Activated B cell treated with CpG ODN at 0.5 μM for 24 hours (primary cell): ENCODE measurements at places on chromosomes 12 and 14. TPM values are rescaled to one million over a fixed set of nuclear protein-coding genes. Genes with fewer than 3 reads are reported as not detected.

The GCH1 gene
- total RNA-seq, result 15.5 and 17.2 TPM in 2 replicates

The PLA2G1B gene
- total RNA-seq, result not detected in 2 replicates

The KRT83 gene
- not detected in 2 replicates for total RNA-seq

DNA sequence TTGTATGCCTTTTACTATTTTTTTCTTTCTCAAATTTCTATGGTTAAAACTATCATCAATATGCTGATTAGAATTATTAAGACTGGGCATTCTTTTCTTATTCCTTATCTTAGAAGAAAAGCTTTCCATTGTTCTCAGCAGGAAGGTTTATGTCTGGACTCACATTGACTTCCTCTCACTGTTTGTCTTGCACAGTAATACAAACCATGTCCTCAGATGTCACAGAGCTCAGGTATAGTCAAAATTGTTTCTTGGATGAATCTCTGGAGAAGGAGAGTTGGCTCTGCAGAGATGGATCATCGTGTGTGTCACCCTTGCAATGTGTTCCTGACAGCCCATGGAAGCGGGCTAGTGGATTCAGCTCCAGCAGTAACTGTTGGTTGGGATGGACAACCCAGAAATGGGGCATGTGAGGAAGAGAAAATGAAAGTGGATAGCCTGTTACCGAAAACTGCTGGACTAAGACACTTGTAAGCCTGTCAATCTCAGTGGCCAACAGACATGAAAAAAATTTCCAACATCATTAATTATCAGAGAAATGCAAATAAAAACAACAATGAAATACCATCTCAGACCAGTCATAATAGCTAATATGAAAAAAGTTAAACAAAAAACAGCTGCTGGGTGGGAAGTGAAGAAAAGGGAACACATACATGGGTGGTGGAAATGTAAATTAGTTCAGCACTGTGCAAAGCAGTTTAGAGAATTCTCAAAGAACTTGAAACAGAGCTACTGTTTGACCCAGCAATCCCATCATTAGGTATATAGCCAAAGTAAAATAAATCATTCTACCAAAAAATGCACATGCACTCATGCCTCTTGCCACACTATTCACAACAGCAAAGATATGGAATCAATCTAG is 967.8 kb downstream of the TMEM121 start:
- H3K36me3 ChIP-seq, result no peaks in the 10 kb centered on the region
- H3K27me3 ChIP-seq, result no peaks in the 10 kb centered on the region
- H3K4me1 ChIP-seq, result peaks cover 20% of the 10 kb centered on the region
- peak overlapping the region; percentile 84 for H3K4me3 ChIP-seq

- H3K4me1 ChIP-seq, result no peaks in the 10 kb centered on the region
- no peak for DNase-seq
- no peak overlapping the region for H3K27ac ChIP-seq
- no peaks in the 10 kb centered on the region for H3K27me3 ChIP-seq
- no peaks in the 10 kb centered on the region for H3K36me3 ChIP-seq
These were observed 69.3 kb upstream of the SCN8A start for GRCh38 chr12:51521554-51522276.

DNA sequence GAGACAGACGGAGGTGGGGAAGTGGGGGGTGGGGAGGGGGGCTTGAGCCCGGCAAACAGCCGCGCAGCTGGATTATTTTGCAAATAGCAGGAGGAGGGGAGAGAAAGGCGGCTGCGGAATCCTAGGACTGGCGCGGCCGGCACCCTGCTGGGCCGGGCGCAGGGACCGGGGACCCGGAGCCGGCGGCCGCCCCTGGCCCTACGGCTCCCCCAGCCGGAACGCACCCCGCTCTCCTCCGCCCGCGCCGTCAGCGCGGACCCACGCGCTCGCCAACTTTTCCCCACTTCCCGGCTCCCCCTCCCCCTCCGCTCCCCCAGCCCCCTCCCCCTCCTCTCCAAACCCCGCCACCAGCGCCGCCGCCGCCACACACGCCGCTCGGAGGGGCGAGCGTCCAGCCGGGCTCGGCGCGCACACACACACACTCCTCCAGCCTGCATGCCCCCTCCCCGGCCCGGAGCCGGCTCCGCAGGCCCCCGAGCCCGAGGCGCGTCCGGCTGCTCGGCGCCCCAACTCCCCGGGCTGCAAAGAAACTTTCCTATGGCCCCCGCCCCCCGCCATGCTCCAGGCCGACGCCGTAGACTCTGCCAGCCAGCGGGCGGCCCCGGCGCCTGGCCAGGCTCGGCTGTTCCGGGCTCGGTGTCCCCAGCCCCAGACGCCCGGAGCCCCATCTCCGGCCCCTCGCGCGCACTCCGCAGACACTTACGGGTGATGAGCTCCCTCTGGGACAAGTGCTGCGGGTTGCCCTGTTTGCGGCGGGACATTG is 1.4 kb downstream of the BCL11B start:
- H3K27me3 ChIP-seq, result peaks cover 64% of the 10 kb centered on the region
- no peaks in the 10 kb centered on the region for H3K36me3 ChIP-seq
- H3K4me1 ChIP-seq, result peaks cover 37% of the 10 kb centered on the region
- no peak overlapping the region for H3K27ac ChIP-seq
- DNase-seq, result no peak
- no peak overlapping the region for H3K4me3 ChIP-seq

- no peaks in the 10 kb centered on the region for H3K36me3 ChIP-seq
- no peak overlapping the region for H3K4me3 ChIP-seq
- H3K27ac ChIP-seq, result no peak overlapping the region
- H3K4me1 ChIP-seq, result no peaks in the 10 kb centered on the region
- H3K27me3 ChIP-seq, result no peaks in the 10 kb centered on the region
These were observed 15.4 kb upstream of the PAWR start for GRCh38 chr12:79706156-79706555.
